ENCODE measurements at places on chromosomes 6 and 20.

DNA sequence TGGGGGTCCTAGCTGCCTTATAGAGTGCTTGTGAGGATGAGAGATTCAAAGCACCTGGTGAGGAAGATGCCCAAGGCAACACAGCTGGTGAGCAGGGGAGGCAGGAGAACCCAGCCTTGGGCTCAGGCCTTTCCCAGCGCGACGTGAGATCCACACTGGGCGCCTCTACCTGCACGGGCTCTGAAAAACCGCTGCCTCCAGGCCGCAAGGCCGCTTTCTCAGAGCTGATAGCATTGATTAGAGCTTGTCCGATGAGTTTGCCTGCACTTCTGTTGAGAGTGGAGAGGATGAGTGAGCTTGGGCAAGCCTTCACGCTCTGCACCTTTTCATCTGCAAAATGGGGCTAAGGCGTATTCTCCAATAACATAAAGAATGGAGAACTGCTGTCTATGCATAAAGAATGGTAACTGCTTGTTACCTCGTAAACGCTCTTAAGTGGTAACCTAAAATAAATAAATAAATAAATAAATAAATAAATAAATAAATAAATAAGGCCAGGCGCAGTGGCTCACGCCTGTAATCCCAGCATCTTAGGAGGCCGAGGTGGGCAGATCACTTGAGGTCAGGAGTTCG, 916 bp downstream of the PABPC1L start:
- DNase-seq: no peak

GRCh38 chr6:34746104-34746846, 11.0 kb upstream of the SNRPC start:
- no peak for DNase-seq

DNA sequence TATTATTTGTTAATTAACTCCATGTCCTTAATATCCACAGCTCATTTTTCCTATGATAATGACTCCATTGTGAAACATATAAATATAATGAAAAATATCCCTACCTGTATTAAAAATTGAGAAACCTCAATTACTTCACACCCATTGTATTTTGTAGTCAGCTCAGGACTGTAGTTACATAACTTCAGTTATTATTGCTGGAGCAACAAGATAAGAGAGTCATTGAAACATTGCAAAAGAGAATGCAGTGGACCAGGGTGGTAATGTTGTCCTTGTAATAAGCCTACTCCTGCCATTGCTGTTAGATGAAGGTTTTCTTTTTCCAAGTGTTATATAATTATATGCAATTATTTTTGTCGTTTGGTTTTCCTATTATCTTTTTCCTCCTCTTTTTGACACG, 184.4 kb downstream of the PRL start:
- no peak for DNase-seq

DNA sequence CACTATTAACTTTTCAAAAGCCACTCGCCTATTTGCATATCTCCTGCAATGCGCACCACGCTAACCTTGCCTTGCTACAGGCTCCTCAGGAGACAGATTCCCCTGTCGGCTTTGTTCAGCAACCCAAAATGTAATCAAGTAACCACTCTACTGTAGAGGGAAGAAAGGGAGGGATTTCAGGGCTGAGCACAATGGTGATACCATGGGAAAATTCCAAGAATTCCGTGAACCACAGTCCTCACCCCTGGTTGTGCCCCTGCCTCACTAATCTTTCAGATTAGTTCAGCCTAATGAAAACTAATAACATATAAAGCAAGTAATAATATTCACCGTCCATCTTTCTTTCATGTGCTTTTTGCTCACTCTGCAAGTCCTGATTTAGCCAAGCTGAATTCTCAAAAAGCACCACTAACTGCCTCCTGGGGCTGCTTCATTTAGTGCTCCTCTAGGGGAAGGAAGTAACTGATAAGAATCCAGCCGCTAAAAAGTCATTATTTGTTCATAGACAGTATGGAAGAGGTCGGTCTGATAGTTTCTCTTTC, 6.6 kb downstream of the CITED2 start:
- DNase-seq: no peak

DNA sequence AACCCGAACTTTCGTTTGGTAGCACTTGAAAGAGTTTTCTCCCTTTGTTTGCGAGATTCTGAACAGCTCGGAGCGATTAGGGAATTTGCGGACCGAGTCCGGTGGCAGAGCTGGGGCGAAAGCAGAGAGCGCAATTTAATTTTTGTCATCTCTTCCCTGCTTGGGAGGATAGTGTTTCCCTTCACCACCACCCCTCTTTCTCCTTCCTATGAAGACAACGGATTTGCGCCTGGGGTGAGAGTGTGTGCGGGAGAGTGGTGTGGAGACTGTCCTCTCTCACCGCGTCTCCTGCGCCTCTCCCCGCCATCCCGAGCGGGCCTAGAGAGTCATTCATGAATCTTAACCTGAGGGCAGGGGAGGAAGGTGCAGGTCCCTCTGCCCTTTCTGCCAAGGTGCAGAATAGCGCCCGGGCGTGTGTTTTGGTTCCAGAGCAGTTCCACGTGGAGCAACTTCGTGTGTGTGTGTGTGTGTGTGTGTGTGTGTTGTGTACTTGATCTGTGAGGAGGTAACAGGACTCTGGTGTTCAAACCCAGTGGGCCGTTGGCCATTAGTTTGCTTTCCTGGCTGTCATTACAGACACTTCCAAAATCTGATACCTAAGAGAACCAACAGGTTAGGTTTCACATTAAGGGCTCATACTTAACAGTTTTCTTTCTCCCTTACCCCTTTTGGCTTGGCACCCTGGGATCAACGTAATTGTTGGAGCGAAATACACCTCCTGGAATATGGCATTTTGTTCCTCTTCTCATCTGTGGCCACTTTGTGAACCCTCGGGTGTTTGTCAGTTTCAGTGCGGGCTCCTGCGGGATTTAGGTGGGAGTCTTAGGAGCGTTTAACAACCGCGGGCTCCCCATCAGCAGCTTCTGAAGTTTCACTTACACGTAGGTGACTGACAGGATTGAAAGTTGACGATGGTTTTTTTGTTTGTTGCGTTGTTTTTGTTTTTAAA, 1.8 kb downstream of the EYA4 start:
- no peak for DNase-seq

DNA sequence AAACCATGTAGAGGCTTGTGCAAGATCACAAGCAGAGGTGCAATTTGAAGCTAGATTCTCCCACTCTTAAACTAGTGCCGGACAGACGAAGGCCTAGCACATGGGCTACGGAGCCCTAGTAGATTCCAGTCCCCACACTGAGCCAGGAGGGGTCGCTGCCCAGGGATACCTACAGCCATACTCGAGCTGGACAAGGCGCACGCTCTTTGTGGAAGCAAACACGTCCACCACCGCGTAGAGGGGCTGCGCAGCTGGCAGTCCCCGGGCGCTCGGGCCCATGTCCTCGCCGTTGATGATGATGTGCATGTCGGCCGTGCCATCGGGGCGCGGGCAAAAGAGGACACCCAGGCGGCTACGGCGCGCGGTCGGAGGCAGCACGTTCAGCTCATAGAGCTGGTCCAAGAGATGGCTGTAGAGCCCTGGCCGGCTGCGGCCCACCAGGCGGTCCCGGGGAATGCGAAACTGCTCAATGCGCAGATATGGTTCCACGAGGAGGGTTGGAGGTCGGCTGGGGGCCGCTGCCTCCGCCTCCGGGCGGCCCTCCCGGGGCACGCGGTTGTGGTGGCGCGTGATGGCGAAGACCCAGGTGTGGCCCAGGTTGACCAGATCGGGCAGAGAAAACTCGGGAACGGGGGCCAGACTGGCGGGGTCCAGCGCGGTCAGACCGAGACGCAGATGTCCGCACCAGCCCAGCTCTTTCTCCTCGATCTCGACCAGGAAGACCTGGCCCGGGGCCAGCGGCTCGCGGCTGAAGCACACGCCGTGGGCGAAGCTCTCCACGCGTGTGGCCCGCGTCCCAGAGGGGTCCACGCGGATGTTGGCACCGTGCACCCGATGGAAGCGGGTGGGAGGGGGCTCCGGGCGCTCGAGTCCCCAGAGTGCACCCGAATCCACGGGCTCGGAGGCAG, 677 bp downstream of the NEURL2 start:
- DNase-seq: no peak

All from activated CD4-positive, alpha-beta T cell treated with anti-CD3 and anti-CD28 coated beads, Interleukin-2, amount 50 U/mL, for 24 hours (primary cell).